ENCODE measurements at places on chromosomes 13 and 19.

GRCh38 chr13:48231933-48232332 is 1.1 kb upstream of the ITM2B start:
- no peak for DNase-seq

GRCh38 chr13:62432295-62432694 is 1016.6 kb upstream of the PCDH20 start:
- no peak for DNase-seq

DNA sequence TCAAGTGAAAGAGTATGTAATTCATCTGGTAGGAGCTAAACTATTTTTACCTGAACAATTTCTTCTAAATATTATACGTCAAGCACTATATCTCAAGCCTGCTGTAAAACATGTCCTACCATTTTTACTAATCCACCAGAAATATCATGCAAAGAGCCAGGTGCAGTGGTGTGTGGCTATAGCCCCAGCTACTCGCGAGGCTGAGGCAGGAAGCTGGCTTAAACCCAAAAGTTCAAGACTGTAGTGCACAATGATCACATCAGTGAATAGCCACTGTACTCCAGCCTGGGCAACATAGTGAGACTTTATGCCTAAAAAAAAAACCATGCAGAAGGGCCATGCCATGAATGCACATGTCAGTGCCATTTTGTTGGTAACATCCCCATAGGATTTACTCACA is 20.7 kb upstream of the CLN5 start:
- no peak for DNase-seq

GRCh38 chr19:47057328-47057727 is 8.9 kb upstream of the TMEM160 start:
- no peak for DNase-seq

DNA sequence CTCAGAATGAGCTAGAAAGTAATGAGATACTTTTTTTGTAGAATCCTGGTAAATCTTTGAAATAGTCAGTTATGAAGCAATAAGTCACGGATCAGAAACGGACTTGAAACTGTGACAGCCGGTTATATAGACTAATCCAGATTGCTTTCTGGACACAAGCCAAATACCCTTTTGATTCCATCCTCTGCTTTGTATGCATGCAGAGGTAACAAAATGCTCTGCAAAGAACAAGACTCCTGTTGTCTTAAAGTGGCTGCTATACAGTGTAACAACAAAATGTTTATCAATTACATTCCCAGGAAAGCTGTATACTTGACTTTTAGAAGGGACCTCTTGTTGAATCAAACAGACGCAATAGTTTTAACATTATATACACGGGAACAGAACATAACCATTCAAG is 66.5 kb upstream of the STARD13 start:
- no peak for DNase-seq

GRCh38 chr13:114222461-114222968 is 12.2 kb upstream of the CDC16 start:
- no peak for DNase-seq

- DNase-seq: peak; percentile 66
Measured at GRCh38 chr19:41595258-41595889, 19.4 kb downstream of the CEACAM21 start.

- no peak for DNase-seq
Measured at GRCh38 chr13:112931028-112931934, 37.7 kb upstream of the MCF2L start.

DNA sequence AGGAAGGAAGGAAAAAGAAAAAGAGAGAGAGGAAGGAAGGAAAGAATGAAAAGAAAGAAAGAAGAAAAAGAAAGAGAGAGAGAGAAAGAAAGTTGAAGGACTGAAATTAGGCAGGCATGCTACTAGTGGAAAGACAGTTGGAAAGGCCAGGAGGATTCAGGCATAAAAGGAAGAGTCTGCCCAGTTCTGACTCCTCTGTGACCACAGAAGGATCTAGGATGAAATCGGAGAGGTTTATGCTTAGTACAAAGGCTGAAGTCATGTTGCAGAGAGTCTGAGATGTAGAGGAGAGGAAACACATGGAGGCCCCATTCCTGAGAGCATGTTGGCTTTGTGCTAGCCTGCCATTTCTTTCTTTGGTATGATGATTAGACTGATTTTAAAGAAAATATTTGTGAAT is 246.5 kb upstream of the ARGLU1 start:
- DNase-seq: no peak

GRCh38 chr19:18650021-18650390 is 13.2 kb downstream of the KLHL26 start:
- no peak for DNase-seq

DNA sequence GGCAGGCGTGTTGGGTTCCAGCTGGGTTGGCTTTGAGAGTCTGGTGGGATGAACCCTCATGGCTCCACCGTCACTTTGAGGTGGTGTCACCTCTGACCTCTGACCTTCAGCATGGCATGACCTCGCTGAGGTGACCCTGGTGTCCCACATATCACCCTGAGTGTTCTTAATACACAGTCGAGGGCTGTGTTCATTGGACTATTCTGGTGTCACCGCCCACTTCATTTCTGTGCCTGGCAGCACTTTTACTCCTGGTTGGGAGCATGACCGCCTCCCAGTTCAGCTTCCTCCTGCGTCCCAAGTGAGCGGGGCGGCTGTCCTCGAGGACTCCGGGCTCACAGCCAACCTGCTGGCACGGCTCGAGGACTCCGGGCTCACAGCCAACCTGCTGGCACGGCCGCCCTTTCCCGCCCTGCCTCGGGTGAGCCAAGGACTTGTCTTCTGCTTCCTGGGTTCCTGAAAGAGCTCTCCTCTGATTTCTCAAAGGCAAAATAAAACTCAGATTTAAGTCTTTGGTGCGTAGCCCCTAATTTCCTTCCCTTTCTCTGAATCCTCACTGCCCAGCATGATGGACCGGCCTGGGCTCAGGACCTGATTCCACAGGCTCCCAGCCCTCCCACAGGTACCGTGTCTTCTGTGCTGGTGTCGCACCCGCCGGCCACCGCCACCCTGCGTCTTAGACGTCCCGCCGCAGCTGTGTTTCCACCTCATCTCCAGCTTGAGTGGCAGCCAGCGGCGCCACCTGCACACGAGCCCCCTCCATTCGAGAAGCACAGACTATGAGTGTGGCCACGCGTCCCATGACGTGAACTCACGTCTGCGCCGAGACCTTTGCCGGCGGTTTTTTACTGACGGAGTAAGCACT is 10.4 kb downstream of the ATP4B start:
- no peak for DNase-seq

DNA sequence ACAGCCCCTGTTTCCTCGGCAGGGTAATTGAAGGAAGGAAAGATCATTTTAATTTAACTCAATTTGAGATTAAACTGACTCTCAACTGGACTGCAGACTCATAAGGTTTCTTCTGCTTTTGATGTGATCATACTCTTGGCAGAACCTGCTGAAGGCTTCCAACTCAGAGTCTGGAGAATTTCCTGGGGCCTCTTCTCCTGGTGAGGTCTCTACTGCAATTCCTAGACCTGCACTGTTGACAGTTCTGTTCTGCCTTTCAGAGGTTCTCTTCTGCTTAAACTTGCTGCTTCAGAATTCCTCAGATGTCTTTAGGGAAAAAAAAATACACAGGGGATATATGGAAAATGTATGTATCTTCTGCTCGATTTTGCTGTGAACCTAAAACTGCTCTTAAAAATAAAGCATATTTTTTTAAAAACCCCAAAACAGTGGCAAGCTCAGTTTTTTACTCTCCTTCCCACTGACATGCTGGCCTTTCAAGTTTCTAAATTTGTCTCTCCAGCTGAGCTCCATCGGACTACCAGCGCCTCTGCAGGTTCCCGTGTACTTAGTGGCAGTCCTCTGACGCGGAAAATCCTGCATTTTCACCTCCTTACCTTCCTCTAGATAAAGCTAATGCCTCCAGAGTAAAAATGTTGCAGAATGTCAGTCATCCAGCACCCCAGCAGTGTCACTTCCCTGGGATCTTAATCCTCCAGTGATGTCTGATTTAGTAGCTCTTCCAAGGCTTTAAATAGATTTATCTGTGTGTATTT is 733.5 kb upstream of the SGCG start:
- DNase-seq: no peak

- DNase-seq: no peak
Measured at GRCh38 chr13:77477299-77477848, 58.1 kb upstream of the SCEL start.

- DNase-seq: no peak
Measured at GRCh38 chr19:23262920-23263319, 12.7 kb upstream of the ZNF724 start.

DNA sequence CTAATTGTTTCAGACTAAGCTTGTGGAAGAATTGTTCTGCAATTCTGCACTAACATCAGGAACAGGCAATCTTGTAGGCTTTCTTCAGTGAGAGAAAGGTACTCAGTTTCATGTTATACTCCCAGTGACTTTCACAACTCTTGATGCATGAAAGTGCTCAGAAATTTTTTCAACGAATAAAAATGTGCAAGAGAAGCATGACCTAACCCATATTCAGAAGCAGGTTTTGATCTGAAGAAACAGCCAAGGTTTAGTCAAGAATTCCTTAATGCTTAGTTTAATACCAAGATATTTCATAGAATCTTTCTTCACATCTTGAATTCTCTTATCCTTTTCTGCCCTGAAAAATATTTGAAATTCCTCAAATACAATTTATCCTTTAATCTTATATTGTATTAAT is 197.2 kb upstream of the CSNK1A1L start:
- DNase-seq: no peak

GRCh38 chr13:69274231-69274630 is 833.4 kb upstream of the ATXN8OS start:
- DNase-seq: no peak

DNA sequence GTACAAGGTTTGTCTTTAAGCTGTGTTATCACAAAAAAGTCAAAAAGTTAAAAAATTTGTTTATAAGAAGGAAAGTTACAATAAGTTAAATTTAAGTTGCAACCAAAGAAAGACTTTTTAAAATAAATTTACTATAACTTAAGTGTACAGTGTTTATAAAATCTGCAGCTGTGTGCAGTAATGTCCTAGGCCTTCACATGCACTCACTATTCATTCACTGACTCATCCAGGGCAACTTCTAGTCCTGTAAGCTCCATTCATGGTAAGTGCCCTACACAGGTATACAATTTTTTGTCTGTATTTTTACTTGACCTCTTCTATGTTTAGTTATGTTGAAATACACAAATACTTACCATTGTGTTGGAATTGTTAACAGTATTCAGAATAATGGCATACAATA is 667.9 kb upstream of the SLITRK5 start:
- no peak for DNase-seq

DNA sequence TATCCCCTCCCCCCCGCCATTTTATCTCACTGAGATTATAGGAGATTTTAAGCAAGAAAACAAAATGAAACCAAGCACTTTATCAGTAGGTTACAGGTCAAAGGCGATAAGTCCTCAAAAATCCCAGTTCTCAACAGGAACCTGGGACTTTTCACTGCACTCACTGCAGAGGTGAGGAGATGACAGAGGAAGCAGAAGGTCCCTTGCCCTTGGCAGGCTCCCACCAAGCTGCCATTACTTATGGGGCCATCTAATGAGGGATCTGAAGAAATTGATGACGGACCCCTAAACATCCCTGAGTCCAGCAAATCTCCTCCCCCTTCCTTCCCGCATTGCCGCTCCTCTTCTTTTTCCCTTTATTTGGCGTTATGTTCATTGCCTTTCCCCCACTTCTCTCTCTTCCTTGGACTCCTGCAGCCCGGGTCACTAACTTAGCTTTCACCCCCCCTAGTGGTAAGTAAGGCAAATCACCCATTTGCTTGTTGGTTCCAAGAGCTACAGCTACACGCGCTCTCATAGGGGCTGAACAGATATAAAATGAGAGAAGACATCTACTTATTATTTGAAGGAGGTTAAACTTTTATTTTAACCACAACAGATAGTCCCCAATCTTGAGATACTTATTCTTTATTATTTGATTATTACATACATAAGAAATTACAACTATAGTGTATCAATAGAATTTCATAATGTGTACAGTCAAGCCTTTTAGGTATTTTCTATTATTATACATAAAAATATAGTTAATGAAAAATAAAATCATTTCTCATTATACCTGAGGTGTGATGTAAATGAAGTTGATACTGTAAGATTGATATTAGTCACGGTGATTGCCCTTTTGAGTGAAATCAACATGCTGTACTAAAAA is 52.0 kb upstream of the ARGLU1 start:
- DNase-seq: peak; percentile 8

- DNase-seq: no peak
Measured at GRCh38 chr19:13095393-13095784, 7.3 kb downstream of the LYL1 start.

- DNase-seq: no peak
Measured at GRCh38 chr13:73995736-73996135, 138.5 kb downstream of the KLF12 start.

DNA sequence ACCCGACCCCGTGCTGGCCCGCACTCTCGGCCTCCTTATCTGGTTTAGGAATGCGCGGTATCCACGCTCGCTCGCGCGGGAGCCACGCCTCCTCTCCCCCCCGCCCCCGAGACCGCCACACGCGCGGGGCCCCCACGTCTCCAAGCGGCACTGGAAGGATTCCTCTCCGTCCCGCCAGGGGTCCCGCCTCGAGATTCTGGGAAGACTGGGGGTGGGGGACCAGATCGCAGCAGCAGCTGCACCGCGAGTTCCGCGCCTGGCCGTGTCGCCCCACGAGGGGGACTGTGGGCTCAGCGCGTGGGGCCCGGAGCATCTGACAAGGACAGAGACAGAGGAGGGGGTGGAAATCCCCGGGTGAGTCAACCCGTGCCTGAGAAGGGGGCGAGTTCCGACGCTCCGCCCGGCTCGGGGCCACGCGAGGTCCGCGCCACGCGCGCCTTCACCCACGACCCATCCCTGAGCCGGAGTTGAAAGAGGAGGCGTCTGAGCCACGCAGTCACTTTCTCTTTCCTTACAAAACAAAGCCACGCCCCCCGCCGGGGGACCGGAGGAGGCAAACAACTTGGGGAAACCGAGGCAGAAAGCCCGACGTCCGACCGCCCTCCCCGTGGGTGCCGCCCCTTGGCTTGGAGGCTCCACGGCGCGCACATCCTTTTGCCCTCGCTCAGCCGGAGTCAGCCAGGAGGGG is 814 bp downstream of the S1PR2 start:
- DNase-seq: no peak

GRCh38 chr19:3284759-3285646 is 60.5 kb downstream of the CELF5 start:
- DNase-seq: no peak

DNA sequence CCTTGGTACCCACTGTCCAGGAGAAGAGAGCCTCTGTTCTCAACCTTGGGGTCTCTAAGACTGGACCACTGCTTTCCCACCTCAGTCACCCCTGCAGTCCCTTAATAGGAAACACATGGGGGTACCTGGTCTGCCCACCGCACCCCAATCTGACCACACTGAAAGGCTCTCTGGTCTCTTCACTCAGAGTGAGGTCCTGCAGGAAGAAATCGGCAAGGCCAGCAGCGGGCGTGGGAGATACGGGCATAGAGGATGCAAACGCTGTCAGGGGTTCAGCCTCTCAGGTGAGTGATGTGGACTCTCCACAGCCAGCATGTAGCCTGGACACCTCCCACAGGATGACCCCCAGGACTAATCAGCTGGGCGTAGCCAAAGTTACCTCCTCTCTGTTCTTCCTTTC is 3.5 kb downstream of the SIGLEC9 start:
- no peak for DNase-seq
